Thymus (tissue), 14 donors: ENCODE measurements at places on chromosomes 7 and 10.
A peak's percentile ranks its signal among the peaks of the same experiment; 100 is the strongest.

GRCh38 chr10:117677890-117678500 lies 135.4 kb downstream of the EMX2 start:
- DNase-seq = no peak

DNA sequence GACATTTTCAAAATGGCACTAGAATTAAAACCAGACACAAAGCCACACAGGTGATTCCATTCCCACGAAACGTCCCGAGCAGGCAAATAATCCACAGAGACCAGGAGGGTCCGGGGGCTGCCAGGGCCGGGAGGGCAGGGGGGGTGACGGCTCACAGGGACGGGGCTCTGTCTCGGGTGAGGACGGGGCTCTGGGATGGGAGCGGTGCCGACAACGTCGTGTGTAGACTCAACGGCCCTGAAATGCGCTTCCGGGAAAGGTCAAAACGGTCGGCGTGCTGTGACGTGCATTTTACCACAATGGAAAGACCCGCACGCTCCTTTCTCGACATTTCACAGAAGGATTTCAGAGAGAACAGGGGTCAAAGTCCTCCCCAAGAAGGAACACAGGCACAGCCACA lies 63.3 kb upstream of the PDGFA start:
- DNase-seq = no peak

GRCh38 chr10:92156874-92157773 lies 133.8 kb downstream of the CPEB3 start:
- DNase-seq = no peak

GRCh38 chr10:119112056-119112455 lies 8.1 kb downstream of the DENND10 start:
- no peak for DNase-seq

GRCh38 chr7:36148422-36149065 lies 4.5 kb upstream of the EEPD1 start:
- DNase-seq = no peak

- no peak for DNase-seq
Measured at GRCh38 chr7:44881610-44882009, 3.7 kb downstream of the PURB start.

DNA sequence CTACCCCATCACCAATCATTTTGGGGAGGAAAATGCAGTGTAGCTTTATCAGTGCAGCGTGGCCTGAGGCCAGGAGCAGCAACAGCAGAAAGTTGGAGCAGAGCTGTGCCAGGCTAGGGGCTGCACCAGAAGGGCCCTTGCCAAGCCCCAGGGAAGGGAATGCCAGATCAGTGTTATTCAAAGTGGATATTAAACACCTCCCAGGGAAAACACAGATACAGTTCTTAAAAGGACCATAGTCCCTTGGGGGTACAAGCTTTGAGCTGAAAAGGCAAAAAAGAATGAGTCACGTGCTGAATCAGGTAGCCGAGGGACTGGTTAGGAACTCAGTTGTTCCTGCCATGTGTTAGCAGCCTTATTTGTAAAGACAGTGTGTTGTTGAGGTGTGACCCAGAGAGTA lies 54.0 kb downstream of the GSDME start:
- DNase-seq = no peak

- DNase-seq = no peak
Measured at GRCh38 chr10:77925410-77925794, 1.2 kb downstream of the DLG5 start.

GRCh38 chr7:148962823-148963582 lies 65.3 kb downstream of the PDIA4 start:
- DNase-seq = no peak

DNA sequence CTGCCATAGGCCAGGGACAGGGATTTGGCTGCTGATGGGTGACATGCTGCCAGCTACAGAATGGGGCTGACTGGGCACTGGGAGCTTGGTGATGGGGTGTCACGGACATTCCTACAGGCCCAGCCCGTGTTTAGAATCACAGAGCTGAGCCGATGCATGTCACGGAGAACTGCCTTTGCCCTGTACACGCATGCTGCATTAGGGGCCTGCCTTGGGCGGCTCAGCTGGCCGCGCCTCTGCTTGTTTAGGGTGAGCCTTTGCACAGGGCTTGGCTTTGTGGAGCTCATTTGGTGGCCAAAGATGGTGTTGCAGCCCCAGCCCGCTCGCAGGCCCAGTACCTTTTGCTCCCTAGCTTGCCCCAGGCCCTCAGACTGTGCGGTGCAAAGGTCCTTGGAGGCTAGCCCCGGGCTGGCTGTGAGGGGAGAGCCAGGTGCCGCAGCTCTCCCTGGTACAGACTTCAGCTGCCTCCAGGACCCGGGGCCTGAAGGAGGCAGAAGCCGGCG lies 108.4 kb upstream of the BTBD16 start:
- no peak for DNase-seq

- no peak for DNase-seq
Measured at GRCh38 chr10:130438861-130439260, 302.7 kb downstream of the GLRX3 start.

GRCh38 chr7:30968747-30969603 lies 5.2 kb downstream of the GHRHR start:
- DNase-seq = no peak

DNA sequence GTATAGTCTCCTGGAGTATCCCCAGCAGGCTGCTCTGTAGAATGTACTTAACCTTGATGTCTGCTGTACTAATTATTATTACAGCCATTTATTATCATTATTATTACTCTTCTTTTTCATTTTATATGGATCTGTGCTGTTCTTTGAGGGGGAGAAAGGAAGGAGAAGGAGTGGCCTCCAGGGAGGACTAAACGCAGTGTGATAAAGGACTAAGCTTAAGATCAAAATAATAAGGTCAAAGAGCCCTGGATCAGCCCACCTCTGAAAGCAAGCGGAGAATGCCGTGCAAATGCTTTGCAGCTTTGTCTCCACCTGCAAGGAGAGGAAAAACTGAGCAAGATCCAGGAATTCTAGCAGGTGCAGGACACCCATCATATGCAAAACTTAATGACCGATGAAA lies 65.3 kb downstream of the RELN start:
- DNase-seq = no peak

GRCh38 chr10:96369890-96370583 lies 11.2 kb upstream of the OPALIN start:
- DNase-seq = no peak

DNA sequence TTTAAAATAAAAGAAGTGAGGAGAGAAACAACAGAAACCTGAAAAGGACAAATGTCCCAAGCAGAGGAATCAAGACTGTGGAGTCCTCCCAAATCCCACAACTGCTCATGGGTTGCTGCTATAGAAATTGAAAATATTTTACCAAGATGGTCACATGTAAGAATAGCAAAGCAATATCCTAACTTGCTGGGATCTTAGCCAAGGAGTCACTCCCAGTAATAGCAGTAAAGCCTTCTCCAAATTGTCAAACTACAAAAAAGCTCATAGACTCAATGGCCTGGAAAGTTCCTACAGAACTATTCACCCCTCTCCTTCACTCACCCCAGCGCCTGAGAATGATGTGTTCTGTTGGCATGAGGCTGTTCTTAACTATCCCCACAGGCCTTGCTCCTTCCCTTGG lies 186.5 kb downstream of the ELMO1 start:
- no peak for DNase-seq

DNA sequence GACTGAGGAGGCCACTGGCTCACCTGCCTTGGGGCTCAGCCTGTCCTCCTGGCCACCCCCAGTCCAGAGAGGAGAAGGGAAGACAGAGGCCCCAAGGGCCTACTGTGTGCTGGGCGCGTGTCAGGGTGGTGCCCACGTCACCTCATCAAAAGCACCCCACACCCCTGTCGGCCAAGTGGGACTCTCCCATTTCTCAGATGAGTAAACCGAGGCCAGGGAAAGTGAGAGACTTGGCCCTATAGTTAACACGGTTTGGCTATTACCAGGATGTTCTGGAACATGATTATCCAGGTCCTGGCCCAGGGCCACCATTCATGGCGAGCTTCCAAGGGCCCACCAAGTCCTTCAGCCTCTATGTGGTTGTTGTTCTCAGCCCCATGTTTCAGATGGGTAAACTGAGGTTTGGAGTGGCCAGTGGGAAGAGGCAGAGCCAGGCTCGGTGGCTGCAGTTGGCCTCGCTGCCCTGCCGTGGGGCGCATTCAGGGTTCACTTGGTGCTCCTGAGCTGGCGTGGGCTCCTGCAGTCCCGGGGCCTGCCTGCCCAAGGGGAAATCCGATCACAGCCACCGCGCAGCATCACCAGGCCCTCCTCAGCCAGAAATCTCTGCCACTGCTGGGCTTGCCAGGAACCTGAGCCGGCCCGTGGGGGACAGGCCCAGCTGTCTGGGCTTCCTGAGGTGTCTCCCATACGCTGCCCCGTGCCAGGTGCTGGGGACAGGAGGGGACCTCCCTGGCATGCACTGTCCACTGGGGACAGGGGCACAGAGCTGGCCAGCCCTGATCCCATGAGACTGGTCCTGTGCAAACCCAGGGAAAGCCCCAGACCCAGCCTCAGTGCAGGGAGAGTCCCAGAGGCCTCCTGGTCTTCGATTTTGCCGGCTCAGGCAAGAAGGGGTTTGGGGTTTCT lies 117.7 kb upstream of the TNRC18 start:
- DNase-seq = no peak

- DNase-seq = no peak
Measured at GRCh38 chr7:122123746-122124145, 20.3 kb downstream of the AASS start.

DNA sequence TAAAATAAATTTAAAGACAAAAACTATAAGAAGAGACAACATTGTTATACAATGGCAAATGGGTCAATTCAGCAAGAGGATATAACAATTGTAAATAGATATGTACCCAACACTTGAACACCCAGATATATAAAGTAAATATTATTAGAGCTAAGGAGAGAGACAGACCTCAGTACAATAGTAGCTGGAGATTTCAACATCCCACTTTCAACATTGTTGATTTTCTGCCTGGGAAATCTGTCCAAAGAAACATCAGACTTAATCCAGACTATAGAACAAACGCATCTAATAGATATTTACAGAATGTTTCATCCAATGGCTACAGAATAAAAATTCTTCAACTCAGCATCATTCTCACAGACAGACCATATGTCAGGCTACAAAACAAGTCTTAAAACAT lies 256.1 kb downstream of the GRM8 start:
- no peak for DNase-seq

- no peak for DNase-seq
Measured at GRCh38 chr10:89589101-89589720, 53.8 kb upstream of the SLC16A12 start.

- peak; percentile 38 for DNase-seq
Measured at GRCh38 chr7:116588641-116589594, 64.1 kb downstream of the CAV1 start.

DNA sequence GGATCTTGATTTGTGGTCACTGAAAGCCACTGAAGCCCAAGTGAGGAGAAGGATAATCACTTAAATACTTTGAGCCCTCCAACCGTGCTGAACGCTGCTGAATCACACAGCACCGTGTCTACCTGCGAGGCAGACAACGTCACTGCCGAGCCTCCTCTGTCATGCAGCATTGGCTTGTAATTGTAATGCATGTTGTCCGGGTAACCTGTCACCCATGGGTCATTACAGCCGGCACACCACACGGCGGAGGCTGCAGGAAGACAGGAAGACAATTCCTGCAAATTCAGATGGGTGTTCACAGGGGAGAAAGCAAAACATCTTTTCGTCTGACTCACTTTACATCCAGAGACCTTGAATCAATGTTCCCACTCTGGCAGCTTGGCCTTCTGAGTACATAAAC lies 546.1 kb upstream of the FOXK1 start:
- no peak for DNase-seq

GRCh38 chr10:83945982-83946718 lies 193.2 kb upstream of the GHITM start:
- no peak for DNase-seq

DNA sequence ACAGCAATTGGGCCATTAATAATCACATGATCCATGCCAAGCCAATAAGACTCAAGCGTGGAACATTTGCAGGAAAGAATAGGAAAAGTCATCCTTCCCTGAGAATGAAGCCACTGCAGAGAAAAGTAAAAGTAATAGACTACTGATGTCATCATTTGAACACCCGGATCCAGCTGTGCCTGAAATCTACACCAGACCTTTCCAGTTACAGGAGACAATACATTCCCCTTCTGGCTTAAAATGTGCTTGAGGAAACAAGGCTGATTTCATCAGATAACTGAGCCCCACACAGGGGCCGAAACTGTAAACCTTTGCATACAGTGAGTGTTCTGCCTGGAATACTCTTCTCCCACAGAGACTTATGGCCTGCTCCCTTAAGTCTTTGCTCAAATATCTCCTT lies 232.8 kb downstream of the KCNMA1 start:
- DNase-seq = no peak

GRCh38 chr10:73906524-73907447 lies 4.1 kb upstream of the PLAU start:
- no peak for DNase-seq

DNA sequence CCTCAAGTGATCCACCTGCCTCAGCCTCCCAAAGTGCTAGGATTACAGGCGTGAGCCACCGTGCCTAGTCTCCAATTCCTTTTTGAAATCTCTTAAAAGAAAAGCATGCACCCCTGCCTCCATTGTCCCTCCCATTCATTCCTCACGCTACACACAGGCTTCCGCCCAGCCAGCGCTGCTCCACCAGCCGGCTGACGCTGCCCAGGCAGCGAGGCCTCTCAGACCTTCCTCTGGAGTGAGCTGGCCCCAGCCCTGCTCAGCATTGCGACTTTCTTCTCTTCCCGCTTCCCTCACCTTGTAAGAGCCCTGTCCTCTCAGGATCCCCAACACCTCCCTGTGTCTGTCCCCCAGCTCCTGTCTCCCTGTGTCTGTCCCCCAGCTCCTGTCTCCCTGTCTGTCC lies 23.6 kb downstream of the RGS10 start:
- no peak for DNase-seq

DNA sequence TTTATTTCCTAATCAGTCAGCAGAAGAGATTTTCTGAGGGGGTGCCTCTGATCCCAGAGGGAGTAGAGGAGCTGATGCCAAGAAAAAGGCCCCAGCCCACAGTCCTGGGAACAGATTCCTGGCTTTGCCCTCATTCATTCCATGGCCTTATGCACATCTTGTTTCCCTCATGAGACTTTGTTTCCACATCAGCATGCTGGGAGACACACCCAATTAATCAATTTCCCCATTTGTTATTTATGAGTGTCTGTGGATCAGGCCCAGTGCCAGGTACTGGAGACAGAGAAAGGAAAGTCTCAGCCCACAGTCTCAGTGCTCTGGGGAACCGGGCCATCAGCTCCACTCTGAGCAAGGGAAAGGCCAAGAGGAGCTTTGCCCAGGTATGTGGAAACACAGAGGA lies 496.2 kb upstream of the ZMIZ1 start:
- DNase-seq = no peak

DNA sequence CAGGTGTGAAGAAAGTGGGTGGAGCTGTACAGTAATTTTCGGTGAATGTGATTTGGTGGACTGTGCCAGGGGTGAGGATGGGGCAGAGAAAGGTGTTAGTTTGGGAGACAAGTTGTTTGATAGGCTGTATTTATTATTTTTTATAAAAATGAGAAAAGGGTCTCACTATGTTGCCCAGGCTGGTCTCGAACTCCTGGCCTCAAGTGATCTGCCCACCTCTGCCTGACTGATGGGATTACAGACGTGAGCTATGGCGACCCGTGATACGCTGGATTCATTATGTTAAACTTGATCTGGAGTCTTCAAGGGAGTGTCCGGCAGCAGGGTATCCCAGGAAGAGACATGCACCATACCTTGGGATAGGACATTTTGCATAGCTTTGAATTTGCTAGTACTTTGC lies 1.3 kb downstream of the KAT6B start:
- DNase-seq = no peak

GRCh38 chr7:54955696-54956420 lies 63.0 kb upstream of the EGFR start:
- no peak for DNase-seq

GRCh38 chr7:136056651-136057231 lies 79.6 kb upstream of the MTPN start:
- no peak for DNase-seq
